Frontal cortex (tissue), 4 donors: ENCODE measurements at places on chromosomes 12 and 14. TPM values are rescaled to one million over a fixed set of nuclear protein-coding genes. Genes with fewer than 3 reads are reported as not detected.

KRT8 gene
- not detected for total RNA-seq

BDKRB1 gene
- total RNA-seq, result 0.41 TPM

ADAM21 gene
- total RNA-seq, result under 0.01 TPM

DTX1 gene
- 18.3 TPM for total RNA-seq

RAB35 gene
- total RNA-seq, result 37.5 TPM

TEX52 gene
- total RNA-seq, result not detected

PLXNC1 gene
- 81.1 TPM for total RNA-seq

GLT8D2 gene
- 9.4 TPM for total RNA-seq

CAND1 gene
- 285 TPM for total RNA-seq

CHURC1 gene
- 32.2 TPM for total RNA-seq

CLEC4A gene
- 1.2 TPM for total RNA-seq

PMCH gene
- 0.41 TPM for total RNA-seq

TMTC2 gene
- total RNA-seq, result 15.9 TPM

SERPINA9 gene
- not detected for total RNA-seq
